ENCODE measurements at places on chromosomes 3 and 15.

GRCh38 chr15:27884726-27885125 is 214.4 kb downstream of the OCA2 start:
- DNase-seq, result no peak

GRCh38 chr3:102078854-102079808 is 229.8 kb downstream of the NFKBIZ start:
- no peak for DNase-seq

DNA sequence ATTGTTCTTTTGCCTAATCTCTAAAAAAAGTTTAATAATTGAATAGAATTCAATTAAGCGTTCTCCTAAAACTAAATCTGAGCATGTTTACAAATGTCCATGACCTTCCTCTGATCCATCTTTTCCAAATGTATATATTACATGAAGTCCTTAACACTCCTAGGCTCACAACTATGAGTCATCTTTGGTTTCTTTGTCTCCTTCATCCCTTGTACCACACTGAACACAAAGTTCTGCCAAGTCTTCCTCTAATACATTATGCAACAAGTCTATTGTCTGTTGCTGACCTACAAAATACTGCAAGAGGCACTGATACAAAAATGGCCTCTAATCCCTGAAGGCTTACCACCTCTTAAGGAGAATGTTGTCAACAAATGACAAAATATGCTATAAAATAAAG is 550.2 kb downstream of the PYDC2 start:
- DNase-seq, result no peak

GRCh38 chr3:196246612-196247308 is 30.4 kb downstream of the SLC51A start:
- no peak for DNase-seq

DNA sequence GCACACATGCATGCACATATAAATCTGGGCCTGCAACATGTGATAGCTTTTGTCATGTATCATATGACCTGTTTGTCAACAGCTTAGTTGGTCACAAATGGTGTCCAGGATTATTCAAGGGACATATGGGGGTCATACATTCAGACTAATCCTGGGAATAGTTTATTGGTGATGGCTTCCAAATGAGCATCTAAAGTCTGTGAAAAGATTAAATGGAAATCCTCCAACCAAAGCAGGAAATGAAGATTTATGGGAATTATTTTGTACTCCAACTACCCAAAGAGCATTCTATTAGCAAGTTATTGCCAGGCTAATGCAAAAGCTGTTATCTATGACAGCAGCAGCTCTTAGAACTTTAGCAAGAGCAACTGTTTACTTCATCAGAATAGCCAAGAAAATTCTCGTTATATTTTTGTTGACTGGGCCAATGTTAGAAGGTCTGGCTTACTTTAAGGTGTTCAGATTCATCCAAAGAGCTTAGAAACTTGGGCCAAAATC is 7.1 kb downstream of the FSTL1 start:
- no peak for DNase-seq

DNA sequence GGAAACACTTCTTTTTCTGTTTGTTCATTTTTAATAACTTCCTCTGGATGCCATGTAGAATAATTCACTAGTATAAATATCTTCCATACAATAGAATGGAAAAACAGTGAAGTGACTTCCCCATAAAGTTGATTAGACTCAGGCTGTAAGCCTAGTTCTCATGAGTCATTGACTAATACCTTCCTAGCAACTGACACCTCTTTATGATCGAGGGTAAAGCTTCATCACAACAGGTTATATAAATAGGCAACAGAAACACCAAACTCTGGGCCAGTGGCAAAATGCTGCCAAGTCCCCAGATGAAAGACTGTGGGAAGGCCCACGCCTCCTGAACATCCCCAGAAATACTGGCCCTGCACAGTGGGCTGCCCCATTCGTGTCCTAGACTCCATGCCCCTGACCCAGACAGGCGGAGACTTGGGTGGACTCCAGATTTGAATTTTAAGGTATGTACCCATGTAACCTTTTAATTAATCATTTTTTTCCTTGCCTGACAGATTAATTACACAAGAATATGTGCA is 71.3 kb upstream of the TBC1D23 start:
- no peak for DNase-seq

GRCh38 chr3:58793938-58794337 is 127.4 kb upstream of the FAM3D start:
- no peak for DNase-seq

DNA sequence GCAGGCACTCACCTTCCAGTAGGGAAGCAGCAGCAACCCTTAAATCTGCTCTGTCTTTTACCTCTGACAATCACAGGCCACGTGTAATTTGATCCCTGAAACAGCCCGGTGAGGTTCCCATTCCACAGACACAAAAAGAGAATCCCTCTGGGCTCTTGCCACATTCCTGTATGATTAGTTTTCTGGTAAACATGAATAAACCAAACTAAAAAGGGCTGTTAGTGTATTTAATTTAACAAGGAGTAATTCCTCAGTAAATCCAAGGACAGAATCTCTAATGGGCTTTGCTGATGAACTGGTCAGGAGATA is 186.9 kb downstream of the FAM43A start:
- no peak for DNase-seq

Measured in cortex of kidney (tissue), 1 donor.